ENCODE measurements at places on chromosomes 6 and 20.

- DNase-seq = no peak
Measured at GRCh38 chr20:62890444-62890843, 28.8 kb upstream of the TCFL5 start.

GRCh38 chr6:142846883-142847287 lies 98.1 kb downstream of the HIVEP2 start:
- no peak for DNase-seq

DNA sequence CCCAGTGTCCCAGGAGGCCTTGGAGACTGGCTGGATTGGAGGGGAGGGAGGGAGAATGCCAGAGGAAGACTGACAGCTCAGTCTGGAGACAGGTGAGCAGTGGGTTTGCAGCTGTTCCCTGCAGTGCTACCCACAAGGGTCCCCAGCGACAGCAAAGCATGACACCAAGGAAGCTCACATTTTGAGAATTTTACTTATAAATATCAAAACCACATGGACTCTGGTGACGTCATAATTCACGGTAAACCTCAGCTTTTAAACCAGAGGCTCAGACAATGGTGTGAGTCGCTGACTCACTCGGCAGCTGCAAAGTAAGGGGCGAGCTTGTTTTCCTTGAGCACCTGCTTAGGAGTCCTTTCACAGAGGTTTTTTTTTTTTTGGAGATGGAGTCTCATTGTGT lies 65.2 kb downstream of the THBS2 start:
- DNase-seq = no peak

GRCh38 chr6:87723170-87724078 lies 21.4 kb upstream of the AKIRIN2 start:
- DNase-seq = no peak

GRCh38 chr6:94498099-94498498 lies 1078.7 kb upstream of the EPHA7 start:
- DNase-seq = no peak

GRCh38 chr6:38193481-38194281 lies 374.2 kb downstream of the ZFAND3 start:
- no peak for DNase-seq

GRCh38 chr6:140784573-140784972 lies 1348.2 kb upstream of the GJE1 start:
- DNase-seq = no peak

DNA sequence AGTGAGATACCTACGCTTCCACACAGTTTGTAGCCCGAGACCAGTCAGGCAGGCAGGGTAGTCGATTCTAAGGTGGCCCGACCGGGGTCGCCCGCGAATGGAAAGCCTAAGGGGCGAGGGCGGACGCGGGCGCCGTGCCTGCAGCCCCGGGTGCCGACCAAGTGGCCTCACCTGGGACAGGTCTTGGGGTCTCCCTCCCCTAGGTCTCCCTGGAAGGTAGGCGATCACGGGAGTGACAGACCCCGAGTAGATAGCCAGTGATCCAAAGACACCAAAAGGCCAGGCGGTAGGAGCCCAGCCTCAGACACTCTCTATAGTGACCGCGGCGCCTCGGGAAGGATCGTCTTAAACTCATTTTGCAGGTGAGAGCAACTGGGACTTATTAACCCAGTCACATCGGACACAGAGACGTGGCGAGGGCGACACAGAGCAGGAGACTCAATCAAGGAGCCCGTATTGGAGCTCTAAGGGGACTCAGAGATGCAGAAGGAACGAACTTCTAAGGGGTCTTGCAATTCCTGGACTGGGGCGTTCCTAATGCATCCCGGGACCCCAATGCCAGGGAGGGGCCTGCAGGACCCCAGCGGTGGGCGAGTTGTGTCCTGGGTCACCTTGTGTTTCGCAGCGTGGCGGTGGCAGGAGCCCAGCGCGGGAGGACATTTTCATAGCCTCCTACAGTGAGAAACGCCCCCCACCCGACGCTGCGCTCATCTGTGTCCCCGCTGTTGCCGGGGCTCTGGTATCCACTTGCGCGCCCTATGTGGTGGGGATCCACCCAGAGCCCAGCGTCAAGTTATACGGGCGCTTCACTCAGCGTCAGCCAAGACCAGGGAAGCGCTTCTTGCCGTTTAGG lies 2.1 kb upstream of the VSX1 start:
- DNase-seq = no peak

GRCh38 chr6:34393191-34393965 lies 909 bp upstream of the NUDT3 start:
- no peak for DNase-seq

- DNase-seq = no peak
Measured at GRCh38 chr6:156639009-156639721, 138.0 kb upstream of the ARID1B start.

- no peak for DNase-seq
Measured at GRCh38 chr6:16339265-16339587, 100.8 kb downstream of the GMPR start.

DNA sequence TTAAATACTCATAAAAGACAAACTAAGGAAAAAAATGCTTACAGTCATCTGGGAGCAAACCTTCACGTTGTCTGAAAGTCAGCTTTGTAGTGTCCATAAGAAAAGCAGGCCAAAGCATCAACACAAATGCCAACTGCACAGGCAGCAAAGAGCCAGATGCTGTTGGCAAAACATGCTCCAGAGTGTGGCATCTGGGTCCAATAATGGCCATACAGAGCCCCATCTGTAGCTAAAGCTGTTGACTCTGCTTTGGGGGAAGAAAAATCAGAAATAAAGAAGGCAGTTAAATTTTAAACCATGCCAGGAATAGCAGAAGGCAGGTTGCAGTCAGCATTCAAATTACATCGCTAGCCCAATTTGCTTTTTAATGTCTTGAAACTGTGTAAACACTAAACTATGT lies 776.3 kb downstream of the EYS start:
- DNase-seq = no peak

GRCh38 chr6:95081231-95081630 lies 496.1 kb upstream of the MANEA start:
- DNase-seq = no peak

- no peak for DNase-seq
Measured at GRCh38 chr6:29624520-29624961, 8.4 kb downstream of the GABBR1 start.

GRCh38 chr20:1838556-1839279 lies 56.5 kb upstream of the SIRPA start:
- DNase-seq = no peak

GRCh38 chr6:53727748-53728147 lies 62.2 kb upstream of the KLHL31 start:
- no peak for DNase-seq

DNA sequence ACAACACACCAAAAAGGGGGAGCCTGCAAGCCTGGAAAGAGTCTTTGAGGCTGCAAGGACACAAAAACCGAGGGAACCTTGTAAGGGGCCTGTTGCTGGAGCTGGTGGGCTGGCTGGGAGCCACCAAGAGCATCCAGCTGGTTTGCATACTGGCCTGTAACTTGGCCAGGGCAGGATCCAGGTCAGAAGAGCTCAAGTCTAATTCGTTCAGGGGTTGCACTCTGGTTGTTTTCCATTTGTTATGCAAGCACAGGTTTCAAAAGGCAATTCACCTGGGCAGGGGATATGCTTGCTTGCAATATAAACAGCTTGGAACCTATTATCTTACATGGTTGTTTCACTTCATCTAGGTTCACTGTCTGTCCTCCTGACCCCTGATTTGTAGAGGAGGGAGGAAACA lies 98.3 kb upstream of the GCM1 start:
- no peak for DNase-seq

DNA sequence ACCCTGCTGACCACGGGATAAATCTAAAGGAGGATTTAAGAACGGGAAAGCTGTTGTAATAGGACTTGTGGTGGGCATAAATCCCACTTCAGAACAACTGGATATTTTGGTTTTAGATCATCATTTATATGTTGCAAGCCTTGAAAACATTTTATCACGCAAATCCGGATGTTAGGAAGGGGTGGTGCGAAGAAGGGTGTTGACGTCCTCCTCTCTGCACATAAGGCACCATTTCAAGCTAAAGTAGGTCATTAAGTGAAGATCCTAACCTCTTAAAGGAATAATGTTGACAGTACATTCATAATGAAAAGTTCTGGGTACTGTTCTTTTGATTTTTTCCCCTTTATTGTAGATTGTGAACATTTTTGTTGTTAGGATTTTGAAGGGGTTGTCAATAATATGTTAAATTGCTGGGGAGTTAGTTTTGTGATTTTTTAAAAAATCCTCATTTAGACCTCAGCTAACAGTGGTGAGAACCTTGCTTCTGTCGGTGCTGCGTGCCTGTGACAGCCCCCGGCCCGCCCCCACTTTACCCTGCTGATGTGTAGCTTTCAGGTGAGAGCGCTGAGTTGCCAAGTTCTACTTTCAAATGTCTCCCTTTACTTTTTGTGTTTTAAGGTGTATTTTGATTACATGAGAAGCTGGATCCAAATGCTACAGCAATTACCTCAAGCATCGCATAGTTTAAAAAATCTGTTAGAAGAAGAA lies 88.8 kb downstream of the MAP3K4 start:
- DNase-seq = no peak

DNA sequence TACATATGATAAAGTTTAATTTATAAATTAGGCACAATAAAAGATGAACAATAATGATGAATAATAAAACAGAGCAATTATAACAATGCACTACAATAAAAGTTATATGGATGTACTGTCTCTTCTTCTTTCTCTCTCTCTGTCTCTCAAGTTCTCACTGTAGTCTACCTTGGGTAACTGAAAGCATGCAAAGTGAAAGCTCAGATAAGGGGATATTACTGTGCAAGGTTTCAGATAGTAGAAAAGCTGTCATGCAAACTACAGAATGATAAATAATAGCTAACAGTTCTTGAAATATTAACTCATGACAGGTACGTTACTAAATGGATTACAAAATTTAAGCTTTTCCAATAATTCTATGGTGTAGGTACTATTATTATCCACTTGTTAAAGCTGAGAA lies 311.9 kb upstream of the PRDM1 start:
- DNase-seq = no peak

- no peak for DNase-seq
Measured at GRCh38 chr6:17705428-17705777, 1.3 kb downstream of the NUP153 start.

DNA sequence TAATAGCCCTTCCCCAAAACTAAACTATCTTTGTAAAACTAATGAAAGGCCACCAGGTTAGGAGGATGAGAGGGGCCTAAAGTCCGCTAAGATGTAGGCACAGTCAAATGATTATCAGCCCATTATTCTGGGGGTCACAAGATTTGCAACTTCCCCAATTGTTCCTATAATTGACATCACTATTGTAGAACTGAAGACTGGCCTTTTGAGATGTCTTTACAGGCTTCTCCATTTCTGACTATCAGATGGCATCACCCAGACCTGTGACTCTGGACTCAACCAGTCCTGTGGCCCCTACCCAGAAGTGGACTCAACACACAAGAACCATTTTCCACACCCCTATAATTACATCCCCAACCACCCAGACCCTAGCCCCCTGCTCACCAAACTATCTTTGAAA lies 61.5 kb upstream of the MAP7 start:
- DNase-seq = no peak

DNA sequence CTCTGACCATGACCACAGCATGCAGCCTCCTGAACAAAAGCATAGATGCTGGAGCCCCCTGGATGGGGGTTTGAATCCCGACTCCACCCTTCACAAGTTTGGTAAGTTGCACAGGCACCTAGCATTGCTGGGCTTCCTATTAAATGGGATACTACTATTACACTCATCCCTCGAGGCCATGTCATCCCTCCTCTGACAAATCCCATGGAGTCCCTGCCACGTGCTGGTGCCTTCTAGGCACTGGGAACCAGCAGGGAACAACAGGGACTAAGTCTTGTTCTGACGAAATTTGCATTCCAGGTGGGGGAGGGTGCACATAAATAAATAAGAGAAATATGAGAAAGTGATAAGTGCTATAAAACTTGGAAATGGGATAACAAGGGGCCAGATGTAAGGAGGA lies 15.3 kb upstream of the SIRPA start:
- DNase-seq = no peak

DNA sequence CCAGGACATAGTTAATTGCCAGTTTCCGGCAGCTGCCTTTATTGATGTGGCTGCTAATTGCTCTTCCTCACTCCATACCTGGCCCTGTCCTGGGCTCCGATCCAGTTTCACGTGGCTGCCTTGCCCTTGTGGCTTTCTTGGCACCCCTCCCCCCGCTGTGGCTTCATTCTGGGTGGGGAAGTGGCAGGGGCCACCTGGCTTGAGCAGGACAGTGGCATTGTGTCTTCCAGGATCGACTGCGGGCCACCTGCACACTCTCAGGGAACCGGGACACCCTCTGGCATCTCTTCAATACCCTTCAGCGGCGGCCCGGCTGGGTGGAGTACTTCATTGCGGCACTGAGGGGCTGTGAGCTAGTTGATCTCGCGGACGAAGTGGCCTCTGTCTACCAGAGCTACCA lies 10.8 kb downstream of the MAVS start:
- no peak for DNase-seq

DNA sequence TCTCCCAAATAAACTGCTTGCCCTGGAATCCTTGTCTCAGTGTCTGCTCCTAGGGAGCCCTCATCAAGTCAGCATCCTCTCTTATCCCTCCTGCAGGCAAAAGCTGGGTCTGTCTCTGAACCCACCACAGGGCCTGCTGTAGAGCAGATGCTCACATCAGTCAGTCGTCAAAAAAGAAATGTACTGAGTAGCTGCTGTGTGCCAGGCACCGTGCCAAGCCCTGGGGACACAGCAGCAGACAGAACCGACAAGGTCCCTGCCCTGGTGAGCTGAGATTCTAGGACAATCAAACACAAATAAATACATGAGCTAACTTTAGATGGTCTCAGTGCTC lies 68.5 kb downstream of the EYA2 start:
- DNase-seq = no peak

DNA sequence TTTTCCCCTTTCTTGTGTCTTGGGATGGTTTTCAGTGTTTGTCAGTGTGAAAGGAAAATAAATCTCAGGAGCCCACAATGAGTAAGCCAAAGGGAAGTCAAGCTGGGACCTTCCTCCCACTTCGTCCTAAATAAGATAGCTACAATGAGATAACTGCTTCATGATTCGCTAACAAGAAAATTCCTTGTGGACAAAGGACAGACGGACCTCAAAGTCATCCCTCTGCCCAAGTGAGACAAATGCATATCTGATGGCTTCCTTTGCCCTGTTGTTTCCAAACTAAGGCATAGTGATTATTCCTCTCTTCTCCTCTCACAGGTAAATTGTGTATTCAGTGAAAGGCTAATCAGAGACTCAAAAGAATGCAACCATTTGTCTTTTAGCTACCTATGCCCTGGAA lies 26.1 kb upstream of the ADTRP start:
- no peak for DNase-seq

DNA sequence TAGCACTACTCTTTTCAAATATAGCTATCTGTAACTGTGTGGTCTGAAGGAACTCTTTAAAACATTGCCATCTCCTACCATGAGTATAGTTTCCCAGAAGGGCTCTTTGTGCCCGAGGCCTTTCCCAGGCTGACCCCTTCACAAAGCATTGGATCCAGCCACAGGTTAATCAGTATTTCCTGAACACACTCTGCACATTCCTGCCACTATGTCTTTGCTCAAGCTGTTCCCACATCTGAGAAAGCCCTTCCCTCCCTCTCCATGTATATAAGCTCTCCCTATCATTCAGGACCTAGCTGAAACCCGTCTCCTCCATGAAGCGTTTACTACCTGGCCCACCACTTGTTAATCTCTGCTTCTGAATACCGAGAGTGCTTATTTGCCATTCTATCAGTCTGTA lies 47.8 kb upstream of the PKHD1 start:
- no peak for DNase-seq

Data from stimulated activated naive CD8-positive, alpha-beta T cell treated with anti-CD3 and anti-CD28 coated beads, Interleukin-15, amount 100 ng/mL, for 72 hours (primary cell).